ENCODE measurements at places on chromosomes 6 and 20.

GRCh38 chr6:144131248-144131709, 19.0 kb upstream of the STX11 start:
- no peak for DNase-seq

DNA sequence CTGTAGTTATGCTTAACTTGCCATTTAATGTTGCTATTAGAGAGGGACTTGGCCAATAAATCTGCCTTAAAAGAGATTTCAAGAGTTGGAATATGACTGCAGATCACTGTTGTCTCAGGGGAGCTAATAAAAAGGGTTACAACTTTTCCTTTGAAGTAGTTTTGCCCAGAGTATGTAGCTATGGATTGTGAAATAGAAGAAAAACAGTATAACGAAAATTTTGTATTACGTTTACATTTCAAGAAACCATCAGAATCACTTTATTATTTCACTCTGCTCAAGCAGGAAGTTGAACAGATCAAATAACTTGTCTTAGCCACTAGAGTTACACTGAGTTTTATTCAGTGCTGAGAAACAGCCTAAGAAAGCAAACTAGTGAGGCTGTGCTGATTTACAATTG, 3.0 kb upstream of the ZSCAN26 start:
- no peak for DNase-seq

GRCh38 chr6:13407709-13408695, 79.4 kb downstream of the GFOD1 start:
- DNase-seq: no peak

DNA sequence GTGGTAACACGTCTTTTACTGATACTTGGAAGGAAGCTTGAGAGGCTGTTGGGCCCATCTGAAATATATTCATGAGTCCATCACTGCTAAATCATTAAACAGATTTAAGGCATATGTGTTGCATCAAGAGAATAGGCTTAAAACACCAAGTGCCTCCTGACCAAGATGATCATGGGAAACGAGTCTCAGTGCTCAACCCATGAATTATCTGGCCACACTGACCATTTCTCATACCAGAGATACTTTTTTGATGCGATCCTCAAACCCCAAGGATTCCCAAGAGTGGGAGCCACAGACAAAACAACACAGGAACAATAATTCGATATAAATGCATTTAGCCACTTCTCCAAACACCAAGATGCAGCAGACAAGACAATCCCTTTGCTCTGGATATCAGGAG, 17.2 kb downstream of the HEY2 start:
- DNase-seq: no peak

- DNase-seq: no peak
Observed at GRCh38 chr6:43377710-43378229, 8.3 kb upstream of the ZNF318 start.

- no peak for DNase-seq
Observed at GRCh38 chr6:35377002-35377401, 34.6 kb downstream of the PPARD start.

GRCh38 chr6:31822036-31822821, 5.3 kb upstream of the HSPA1B start:
- DNase-seq: peak; percentile 58

- DNase-seq: no peak
Observed at GRCh38 chr6:136466777-136467176, 83.4 kb downstream of the MAP7 start.

GRCh38 chr6:135939208-135939591, 87.7 kb downstream of the PDE7B start:
- DNase-seq: no peak

DNA sequence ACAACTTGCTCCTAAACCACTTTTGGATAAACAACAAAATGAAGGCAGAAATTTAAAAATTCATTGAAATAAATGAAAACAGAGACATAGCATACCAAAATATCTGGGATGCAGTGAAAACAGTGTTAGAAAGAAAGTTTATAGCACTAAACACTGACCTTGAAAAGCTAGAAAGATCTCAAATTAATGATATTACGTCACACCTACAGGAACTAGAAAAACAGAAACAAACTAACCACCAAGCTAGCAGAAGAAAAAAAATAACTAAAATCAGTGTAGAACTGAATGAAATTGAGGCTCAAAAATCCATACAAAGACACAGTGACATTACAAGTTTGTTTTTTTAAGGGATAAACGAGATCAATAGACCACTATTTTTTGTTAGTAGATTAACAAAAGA, 5.2 kb downstream of the DEFB128 start:
- no peak for DNase-seq

GRCh38 chr6:39818695-39819094, 26.5 kb downstream of the DAAM2 start:
- DNase-seq: no peak

- no peak for DNase-seq
Observed at GRCh38 chr6:4732691-4733315, 43.4 kb upstream of the CDYL start.

GRCh38 chr6:141152951-141153350, 979.8 kb upstream of the GJE1 start:
- DNase-seq: no peak

DNA sequence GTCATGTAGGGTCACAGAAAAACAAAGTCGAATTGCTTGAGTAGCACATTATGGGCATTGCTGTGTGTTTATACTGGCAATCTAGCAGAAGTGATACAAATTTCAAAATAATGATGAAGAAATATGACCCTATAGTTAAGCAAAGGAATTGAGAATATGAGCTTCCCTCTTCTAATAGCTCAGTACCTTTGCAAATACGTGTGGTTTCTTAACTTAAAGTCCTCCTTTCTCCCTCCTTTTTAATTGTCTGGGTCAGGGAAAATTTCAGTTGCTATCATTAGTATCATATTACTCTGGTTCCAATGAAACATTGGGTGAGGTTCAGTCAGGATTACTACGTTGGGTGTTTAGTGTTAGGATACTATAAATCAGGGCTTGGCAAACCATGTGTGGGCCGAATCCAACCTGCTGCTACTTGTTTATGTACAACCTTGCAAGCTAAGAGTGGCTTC, 166.8 kb upstream of the CARMIL1 start:
- DNase-seq: no peak

GRCh38 chr6:87274660-87275274, 47.6 kb upstream of the SMIM8 start:
- no peak for DNase-seq

- DNase-seq: no peak
Observed at GRCh38 chr6:8627085-8627861, 191.9 kb upstream of the SLC35B3 start.

DNA sequence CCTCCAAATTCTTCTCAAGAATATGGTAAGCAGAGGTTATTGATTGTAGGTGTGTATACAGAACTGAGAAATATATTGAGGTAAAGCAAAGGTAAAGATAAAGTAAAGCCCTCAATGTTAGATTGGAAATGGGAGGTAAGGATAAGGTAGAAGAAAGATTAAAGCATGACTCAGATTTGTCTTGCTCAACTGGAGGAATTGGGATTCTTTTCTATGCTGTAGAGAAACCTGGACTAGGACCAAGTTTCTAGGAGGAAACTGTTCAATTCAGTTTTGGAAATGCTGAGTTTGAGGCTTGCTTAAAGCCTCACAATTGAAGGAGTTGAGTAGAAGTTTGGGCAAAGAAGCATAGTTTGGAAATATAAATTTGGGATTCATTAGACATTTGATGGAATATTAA, 634.0 kb upstream of the PTCHD4 start:
- DNase-seq: no peak

DNA sequence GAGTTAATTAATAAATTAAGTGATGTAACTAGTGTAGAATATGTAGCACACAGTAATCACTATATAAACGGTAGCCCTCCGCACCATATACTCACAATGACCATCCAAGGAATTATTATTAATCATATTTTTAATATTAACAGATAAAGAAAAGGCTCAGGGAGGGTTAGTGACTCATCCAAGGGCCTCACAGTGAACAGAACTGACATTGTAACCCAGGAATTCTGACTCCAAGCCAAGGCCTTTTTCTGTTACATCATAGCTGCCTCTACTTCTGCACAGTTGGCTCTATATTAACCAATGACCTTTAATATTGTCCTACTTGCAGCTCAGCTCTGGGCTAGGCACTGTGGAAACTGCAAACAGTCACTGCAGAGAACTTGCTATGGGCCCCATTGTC, 117.5 kb upstream of the SIRPG start:
- no peak for DNase-seq

DNA sequence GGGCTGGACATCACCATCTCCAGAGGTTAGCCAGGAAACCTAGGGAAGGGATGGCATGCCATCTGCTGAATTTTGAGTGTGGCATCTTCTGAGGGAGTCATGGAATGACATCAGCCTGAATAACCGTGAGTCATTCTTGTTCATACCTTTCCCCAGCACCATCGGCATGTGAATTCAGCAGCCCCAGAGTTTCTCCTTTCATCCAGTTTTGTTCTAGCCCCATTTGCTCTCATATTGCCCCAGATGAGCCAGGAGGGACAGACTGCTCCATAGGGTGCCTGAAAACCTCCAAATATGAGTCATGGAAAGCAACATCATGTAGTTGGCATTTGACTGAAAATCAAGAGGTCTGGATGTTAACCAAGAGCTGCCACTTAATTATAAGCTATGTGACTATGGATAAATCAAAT, 219.2 kb upstream of the SGK1 start:
- no peak for DNase-seq

- no peak for DNase-seq
Observed at GRCh38 chr20:12555369-12555768, 453.4 kb upstream of the SPTLC3 start.

DNA sequence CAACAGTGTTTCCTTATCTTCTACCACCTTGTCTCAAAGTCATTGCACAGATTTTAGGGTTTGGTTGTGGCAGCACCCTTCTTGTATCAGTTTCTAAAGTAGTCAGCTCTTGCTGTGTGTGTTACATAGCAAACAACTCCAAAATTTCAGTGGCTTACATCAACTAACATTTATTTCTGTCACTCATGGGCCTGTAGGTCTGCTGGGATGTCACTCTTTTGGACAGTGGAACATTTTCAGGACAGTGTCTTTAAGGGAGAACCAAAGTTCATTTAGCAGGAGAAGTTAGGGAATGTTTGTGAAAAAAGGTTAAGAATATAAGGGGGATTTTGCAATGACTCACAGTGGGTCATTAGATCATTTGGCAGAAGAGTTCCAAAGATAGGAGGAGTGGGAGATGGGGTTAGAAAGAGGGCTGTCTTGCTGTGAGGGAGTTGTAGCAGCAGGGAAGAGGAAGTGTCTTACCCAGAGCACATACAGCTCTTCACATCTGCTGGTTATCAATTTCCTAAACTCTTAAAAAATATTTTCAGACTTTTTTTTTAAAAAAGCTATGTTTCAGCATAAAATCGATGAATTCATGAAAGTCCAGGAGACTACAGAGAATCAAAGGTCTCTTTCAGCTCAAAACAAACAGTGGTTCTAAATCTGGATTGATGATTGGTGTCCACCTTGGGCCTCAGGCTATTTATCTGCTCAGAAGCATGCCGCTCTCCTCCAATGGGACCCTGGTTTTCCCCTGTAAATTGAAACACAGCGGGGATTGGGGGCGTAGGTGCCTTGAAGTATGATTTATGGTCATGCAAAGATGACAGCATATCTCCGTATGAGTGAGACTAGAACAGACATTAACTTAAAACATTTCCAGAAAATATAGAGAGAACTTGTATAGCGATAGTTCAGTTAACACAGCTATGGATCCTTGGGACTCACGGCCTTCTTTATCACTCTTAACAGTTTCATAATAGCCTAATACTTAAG, 117.3 kb downstream of the B3GAT2 start:
- no peak for DNase-seq

GRCh38 chr6:137334094-137334493, 114.9 kb upstream of the IFNGR1 start:
- no peak for DNase-seq

GRCh38 chr6:142746524-142746923, 198.5 kb downstream of the HIVEP2 start:
- no peak for DNase-seq

DNA sequence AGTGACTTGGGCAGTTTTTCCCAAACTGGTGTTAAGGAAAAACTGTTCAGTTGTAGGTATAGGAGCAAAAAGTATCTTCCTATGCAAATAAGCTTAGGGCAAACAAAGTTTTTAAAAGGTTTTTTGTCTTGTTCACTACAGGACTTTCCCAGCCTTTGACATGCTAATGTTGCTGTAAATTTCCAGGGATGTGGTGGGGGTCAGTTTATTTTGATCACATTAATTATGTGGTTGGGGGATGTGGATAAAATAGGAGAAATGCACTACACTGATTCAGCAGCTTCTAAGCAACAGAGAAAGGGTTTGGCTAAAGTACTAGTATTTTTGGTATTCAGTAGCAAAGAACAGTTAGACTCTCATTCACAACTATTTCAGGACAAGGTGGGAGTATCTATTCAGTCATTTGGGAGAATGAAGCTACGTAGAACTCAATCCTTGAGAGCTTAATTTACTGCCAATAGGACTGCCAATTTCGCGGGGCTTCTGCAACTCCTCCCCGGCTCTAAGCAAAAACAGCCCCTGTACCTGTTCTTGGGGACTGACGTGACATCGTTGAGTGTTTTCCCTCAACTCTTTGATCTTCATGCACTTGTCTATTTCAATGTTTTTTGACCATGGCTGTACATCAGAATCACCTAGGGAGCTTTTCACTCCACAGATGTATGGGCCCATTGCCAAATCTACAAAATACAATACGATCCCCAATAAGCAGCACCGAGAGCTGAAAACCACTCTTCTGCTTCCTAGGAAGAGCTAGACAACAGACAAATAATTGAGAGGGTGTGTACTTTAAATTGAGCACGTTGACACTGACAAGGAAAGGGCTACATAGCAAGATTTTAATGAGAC, 94.8 kb upstream of the NHSL1 start:
- no peak for DNase-seq

GRCh38 chr6:139335447-139336210, 38.8 kb downstream of the CITED2 start:
- no peak for DNase-seq

DNA sequence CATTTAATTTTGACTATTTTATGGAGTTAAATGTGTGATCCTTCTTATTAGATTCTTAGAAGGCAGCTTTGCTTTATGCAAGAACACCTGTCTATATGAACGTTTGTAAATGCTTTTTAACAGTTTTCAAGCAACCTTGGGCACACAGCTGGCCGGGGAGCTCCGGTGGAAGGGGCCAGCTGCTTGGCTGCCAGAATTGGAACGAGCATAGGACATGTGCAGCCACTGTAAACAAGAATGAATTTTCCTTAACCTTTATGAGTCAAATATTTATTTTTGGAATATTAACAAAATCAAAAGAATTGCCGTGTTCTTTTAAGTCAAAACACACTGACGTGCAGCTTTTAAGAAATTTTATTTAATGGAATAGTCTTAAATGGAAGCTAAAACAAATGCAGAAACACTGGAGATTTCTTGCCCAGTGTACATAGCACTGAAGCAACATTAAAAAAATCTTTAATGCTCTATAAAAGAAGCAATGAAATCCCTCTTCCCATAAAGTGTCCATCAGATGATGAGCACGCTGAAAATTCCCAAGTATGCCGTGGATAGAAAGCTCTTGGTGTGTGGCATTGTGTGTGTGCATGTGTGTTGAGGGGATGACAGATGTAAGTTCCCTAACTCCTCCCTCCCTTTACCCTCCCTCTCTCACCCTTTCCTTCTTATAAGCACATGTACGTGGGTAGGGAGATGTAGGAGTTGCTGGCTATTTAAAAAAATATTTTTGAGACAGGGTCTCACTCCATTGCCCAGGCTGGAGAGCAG, 208.9 kb upstream of the EXOC2 start:
- no peak for DNase-seq
